GM12892 (cell line): ENCODE measurements at places on chromosomes 12 and 14.

DNA sequence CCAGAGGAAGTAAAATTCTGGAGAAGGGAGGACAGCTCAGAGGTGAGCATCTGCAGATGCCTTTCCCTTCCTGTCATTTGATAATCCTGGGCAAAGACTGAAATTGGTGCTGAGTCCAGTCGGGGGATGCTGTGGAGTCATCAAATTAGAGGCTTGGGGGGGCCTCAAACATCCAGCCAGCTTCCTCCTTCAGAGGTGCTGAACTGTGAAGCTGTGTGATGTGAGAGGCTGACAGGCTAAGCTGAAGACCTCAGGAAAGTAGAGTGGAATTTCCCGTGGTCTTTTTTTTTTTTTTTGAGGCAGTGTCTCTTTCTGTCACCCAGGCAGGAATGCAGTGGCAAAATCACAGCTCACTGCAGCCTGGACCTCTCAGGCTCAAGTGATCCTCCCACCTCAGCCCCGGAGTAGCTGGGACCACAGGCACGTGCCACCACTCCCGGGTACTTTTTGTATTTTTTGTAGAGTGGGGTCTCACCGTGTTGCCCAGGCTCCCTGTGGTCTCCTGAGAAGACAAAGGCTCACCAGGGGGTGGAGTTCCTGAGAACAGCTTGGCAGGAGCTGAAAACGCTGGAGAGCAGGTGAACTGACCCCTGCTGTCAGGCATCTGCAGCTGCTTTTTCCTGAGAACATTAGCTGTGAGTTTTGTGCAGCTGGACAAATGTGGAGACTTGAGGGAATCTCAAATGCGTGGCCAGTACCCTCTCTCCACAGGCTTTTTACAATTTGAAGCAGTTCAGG lies 6.1 kb upstream of the TCL1B start:
- no peak for DNase-seq

GRCh38 chr14:65783576-65783975 lies 371.0 kb downstream of the FUT8 start:
- DNase-seq = no peak

- DNase-seq = no peak
Observed at GRCh38 chr12:97612075-97612474, 149.5 kb downstream of the RMST start.

GRCh38 chr14:88470542-88471440 lies 84.0 kb downstream of the PTPN21 start:
- no peak for DNase-seq

GRCh38 chr12:63857771-63858670 lies 13.5 kb downstream of the SRGAP1 start:
- no peak for DNase-seq

GRCh38 chr12:12837813-12838153 lies 24.6 kb downstream of the DDX47 start:
- DNase-seq = no peak
